Activated naive CD4-positive, alpha-beta T cell treated with anti-CD3 and anti-CD28 coated beads for 36 hours (primary cell): ENCODE measurements at places on chromosomes 6 and 20. TPM values are rescaled to one million over a fixed set of nuclear protein-coding genes. Genes with fewer than 3 reads are reported as not detected.

The GMPR gene
- total RNA-seq: 1.0 TPM

The C6orf58 gene
- total RNA-seq: not detected

The BMP2 gene
- total RNA-seq: not detected

The PHACTR1 gene
- total RNA-seq: not detected

The PDE7B gene
- 0.25 TPM for total RNA-seq

The MANEA gene
- 16.0 TPM for total RNA-seq

The SRSF12 gene
- total RNA-seq: 0.15 TPM

The FOXQ1 gene
- total RNA-seq: not detected

The GPX5 gene
- not detected for total RNA-seq

The CLPSL1 gene
- total RNA-seq: not detected

The SRC gene
- 2.8 TPM for total RNA-seq

The FAM110A gene
- total RNA-seq: 15.4 TPM

The DNAH8 gene
- total RNA-seq: 0.07 TPM

The PREX1 gene
- total RNA-seq: 43.7 TPM

The CRISP3 gene
- total RNA-seq: not detected

The MOG gene
- total RNA-seq: not detected
